Activated effector memory CD4-positive, alpha-beta T cell treated with anti-CD3 and anti-CD28 coated beads, Interleukin-2, amount 50 U/mL, for 16 hours (primary cell): ENCODE measurements at places on chromosomes 7 and 10.

DNA sequence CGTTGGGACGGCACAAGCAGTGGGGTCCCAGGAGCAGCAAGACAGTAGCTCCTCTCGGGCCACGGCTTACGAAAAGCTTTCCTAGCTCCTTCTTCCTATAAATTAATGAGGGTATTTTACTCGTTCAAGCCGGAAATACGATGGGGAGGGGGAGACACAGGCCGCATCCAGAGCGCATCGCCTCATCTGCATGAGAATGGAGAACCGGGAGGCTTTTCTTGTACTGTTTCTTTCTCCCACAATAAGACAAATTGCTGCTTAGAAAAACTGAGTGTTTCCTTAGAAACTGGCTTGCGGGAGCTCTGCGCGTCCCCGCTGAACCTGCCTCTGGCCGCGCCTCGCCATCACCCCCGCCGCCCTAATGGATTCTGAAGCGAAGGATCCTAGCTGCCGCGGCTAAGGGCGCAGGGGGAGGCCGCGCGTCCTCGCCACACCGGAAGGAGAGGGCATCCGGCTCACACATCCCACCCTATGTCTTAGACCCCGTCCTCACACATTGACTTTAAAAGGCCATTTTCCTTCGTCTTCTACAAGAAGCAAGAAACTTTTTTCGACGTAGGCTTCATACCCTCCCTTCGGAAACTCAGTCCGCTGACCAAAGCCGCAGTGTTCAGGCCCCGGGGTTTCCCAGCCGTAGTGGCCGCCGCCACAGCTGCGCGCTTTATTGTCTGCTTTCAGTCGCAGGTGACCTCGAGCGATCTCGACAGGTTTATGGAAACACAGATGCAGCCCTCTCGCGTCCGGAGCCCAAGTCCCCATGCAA lies 8.8 kb downstream of the NXPH1 start:
- DNase-seq, result no peak

- peak; percentile 67 for DNase-seq
Observed at GRCh38 chr10:28676326-28676967, 874 bp upstream of the BAMBI start.

GRCh38 chr10:90914992-90915765 lies 5.7 kb downstream of the ANKRD1 start:
- DNase-seq, result no peak

GRCh38 chr7:29102558-29103151 lies 43.7 kb downstream of the CPVL start:
- no peak for DNase-seq

DNA sequence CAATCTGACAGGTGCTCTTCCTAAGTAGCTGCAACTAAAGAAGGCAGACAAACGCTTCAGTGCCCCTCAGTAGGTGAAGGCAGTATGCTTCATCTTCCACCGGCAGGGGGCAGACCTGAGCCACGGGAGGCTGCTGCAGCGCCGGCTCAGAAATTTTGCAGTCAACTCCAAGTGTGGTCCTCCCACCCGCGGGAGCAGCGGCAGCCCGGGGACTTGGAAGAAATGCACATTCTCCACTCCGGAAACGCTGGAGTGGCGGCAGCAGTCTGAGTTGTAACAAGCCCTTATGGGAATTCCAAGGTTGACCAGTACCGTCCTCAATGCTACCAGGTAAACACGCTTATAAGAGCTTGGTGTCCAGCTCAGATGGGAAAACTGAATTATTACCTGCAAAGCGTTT lies 3.4 kb downstream of the IGFBP3 start:
- peak; percentile 90 for DNase-seq

- no peak for DNase-seq
Observed at GRCh38 chr10:130847170-130847569, 464.4 kb downstream of the TCERG1L start.

GRCh38 chr10:109665321-109665720 lies 258.0 kb downstream of the XPNPEP1 start:
- no peak for DNase-seq

DNA sequence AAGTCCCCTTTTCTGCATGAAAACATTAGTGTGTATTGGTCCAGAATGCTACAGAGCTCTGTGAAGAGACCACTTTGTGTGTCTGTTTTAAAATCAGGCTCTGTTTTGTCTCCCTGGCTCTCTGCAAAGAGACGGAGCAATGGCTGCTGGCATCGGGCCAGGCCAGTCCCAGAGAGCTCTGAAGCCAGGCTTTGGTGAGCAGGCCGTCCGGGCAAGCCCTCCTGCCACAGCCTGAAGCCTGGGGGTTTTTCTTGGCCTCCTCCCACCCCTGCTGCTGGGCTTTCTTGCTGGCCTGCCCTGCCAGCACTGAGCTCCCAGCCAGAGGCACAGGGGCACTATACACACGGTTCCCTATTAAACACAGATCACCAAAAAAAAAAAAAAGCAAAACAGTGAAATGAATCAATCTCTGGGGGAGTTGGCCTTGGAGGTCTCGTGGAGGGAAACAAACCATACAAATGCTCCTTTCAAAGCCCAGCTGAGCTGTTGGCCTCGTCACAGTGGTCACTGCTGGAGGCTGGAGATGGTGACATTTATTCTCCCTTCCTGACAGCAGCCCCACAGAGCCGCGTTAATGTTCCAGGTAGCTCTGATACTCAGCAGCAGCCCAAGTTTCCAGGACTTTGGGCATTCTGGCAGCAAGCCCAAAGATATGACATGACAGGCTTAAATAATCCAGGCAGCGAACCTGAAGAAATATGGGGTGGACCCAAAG lies 237.2 kb downstream of the TCF7L2 start:
- no peak for DNase-seq

DNA sequence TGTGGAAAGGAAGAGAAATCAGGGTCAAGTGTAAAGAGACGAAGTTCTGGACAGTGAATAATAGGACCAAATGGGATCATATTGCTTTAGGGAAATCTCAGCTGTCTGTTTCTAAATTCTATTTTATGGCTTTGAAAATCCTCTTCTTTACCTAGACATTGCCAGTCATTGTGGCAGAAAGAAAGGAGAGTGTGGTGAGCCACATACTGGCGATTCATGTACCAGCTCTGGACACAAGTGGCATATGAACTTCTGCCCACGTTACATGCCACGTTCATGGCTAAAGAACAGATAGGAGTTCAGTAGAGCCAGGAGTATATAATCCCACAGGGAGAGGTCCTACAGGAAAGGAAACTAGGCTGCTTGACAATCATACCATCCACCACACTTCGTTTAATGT lies 28.0 kb downstream of the STARD3NL start:
- DNase-seq, result no peak

DNA sequence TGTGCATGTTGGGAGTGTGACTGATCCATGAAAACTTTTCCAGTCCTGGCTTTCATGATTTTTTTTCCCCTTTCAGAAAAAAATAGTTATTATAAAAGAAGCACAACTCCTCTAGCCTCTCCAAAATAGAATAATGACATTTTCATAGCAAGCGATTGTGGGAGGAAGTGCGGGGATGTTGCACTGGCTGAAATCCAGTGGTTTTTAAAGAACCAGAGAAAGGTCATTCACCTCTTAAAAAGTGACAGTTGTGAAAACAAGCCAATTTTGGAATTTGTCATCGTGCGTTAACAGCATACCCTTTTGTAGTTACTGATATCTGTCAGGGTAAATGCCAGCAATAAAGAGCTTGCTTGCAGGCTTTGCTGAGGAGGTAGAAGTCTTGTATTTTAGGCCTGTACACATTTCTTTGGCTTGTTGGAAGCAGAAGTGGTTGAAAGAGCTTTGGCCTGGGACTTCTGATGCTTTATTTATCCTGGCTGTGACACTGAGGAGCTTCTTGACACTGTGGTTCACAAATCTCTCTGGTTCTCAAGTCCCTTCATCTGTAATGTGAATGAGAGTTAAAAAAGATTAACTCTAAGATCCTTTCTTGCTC lies 545.9 kb downstream of the REEP3 start:
- DNase-seq, result no peak

DNA sequence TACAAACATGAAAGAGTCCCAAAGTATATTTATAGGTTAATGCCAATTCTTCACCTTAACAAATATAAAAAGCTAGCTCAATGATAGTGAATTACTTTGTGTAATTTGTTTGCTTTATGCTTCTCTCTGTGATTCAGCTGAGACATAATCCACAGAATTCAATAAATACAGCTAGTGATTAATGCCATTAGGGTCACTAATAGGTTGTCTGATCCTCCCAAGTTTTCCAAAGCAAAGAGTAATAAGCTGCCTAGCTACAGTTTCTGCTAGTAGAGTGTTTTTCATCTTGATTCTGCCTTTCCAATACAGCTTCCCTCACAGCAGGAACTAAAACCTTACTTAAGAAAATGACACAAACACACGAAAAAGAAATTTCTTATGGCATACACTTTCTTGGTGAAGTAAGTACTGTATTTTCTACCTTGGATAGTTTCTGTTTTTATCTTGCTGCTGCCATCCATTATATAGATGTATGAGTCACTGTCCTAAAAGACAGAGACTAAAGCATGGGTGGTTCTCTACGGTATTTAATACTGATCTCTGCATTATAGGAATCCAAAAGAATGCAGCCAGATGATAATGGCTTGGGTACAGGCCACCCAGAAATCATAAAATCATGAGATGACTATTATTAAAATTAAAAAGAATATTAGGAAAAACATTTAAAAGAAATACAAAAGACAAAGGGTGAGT lies 170.0 kb downstream of the TPK1 start:
- no peak for DNase-seq

GRCh38 chr10:12631787-12632562 lies 282.6 kb downstream of the CAMK1D start:
- DNase-seq, result no peak

GRCh38 chr10:99610221-99610620 lies 10.0 kb downstream of the SLC25A28 start:
- DNase-seq, result no peak

- no peak for DNase-seq
Observed at GRCh38 chr7:70392256-70392876, 739.6 kb upstream of the GALNT17 start.

- no peak for DNase-seq
Observed at GRCh38 chr7:98119256-98119918, 12.7 kb downstream of the LMTK2 start.

DNA sequence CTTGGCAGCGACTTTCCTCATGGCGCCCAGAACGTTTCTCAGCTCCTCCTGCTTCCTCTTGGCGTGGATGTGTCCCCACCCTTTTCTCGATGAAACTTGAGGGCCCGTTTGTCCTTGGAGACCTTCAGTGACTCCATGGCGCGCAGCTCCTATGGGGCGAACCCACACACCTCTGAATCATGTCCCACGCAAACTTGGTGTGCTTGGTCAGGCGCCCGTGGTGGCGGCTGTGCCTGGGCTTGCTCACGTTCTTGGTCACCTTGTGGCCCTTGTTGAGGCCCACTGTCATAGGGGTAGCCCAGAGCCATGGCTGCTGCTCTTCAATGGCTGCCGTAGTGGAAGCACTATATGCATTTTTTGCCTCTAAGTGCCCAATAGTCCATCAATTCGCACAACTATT lies 117.5 kb upstream of the FOXP2 start:
- no peak for DNase-seq

- no peak for DNase-seq
Observed at GRCh38 chr7:36995776-36996175, 271.5 kb upstream of the AOAH start.

- peak; percentile 87 for DNase-seq
Observed at GRCh38 chr10:102660888-102661657, 16.8 kb downstream of the TRIM8 start.

GRCh38 chr7:136070736-136071505 lies 93.8 kb upstream of the MTPN start:
- DNase-seq, result no peak

GRCh38 chr7:129955993-129956543 lies 3.3 kb upstream of the UBE2H start:
- DNase-seq, result no peak

GRCh38 chr10:133526957-133527588 lies at the start of gene CYP2E1:
CYP2E1 (plus strand) TSS chr10:133527363; CDS start chr10:133527396, 33 bp downstream.
- DNase-seq, result no peak

- DNase-seq, result peak; percentile 92
Observed at GRCh38 chr7:24821045-24821753, 63.9 kb upstream of the GSDME start.

DNA sequence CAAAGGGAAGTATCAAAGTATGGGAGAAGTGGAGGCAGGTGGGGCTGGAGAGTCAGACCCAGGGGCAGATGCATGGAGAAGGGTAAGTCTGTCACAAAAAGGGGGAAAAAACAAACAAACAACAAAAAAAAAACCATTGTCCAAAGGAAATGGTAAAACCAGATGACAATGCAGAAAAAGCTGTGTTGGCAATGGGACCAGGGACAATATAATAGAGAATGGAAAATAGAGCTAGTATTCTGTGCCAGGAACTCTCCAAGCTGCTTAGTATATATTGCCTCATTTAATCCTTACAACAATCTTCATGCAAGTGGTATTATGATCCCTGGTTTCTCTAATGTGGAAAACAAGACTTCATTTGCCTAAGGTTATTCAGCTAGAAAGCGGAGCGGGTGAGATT lies 13.1 kb upstream of the KDM7A start:
- no peak for DNase-seq

DNA sequence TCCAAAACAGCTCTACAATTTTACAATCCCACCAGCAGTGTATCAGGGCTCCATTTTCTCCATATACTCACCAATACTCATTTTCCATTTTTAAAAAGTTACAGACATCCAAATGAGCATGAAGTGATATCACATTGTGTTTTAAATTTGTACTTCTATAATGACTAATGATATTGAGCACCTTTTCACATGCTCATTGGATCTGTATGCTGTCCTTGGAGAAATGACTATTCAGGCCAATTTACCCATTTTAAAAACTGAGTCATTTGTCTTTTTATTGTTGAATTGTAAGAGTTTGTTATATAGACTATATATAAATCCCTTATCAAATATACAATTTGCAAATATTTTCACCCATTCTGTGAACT lies 162.0 kb downstream of the MAGI2 start:
- DNase-seq, result no peak

DNA sequence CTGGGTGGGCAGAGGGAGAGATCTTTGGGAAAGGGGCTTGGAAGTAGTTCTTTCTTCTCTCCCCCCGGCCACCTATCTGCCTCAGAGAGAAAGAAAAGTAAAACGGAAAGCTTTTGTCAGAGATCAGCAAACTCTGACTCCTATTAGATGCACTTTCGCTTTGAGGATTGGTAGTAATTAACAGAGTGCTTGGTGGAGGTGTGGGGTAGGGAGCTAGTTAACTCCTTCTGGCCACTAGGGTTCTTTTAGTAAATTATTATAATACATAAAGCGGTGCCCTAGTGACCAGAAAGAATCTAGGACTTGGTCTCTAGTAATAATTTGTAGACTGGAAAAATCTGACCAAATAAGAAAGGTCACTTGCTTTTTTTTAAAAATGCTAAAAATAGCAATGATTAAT lies 54.6 kb downstream of the CPVL start:
- no peak for DNase-seq

- no peak for DNase-seq
Observed at GRCh38 chr7:97772045-97772901, 40.4 kb downstream of the TAC1 start.
